ENCODE measurements at places on chromosomes 16 and 17.

GRCh38 chr16:27325736-27326135 lies 12.0 kb downstream of the IL4R start:
- DNase-seq, result no peak

DNA sequence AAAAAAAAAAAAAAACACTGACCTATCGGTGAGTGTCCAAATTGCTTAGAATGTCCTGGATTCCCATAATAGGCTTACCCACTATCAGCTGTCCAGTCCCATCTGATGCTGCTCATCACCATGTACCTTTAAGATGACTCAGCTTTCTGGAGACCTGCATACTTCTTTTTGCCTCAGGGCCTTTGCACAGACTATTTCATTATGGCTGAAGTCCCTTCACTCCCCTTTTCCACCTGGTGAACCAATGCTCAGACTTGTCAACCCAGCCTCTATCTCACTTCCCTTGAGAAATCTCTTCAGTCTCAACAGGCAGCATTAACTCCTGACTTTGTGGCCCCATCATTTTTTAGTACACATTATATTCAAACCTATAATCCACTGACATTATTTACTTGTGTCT lies 29.7 kb upstream of the NUDT7 start:
- DNase-seq, result no peak

- no peak for DNase-seq
Observed at GRCh38 chr16:79597277-79598062, 3.1 kb downstream of the MAF start.

DNA sequence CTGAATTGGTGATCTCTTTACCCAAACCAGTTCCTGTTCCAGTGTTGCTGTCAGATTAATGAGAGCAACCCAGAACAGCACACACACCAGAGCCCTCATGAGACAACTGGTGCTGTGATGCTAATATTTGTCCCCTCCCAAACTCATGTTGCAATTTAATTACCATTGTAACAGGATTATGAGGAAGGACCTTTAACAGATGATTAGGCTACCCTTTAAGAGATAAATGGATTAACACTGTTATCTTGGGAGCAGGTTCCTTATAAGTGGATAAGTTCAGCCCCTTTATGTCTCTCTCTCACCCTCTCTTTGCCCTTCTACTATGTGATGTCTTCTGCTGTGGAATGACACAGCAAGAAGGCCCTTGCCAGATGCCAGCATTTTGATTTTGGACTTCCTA lies 1.1 kb upstream of the CCDC182 start:
- no peak for DNase-seq

- DNase-seq, result no peak
Observed at GRCh38 chr16:81519301-81520150, 74.9 kb downstream of the CMIP start.

GRCh38 chr16:10345629-10346028 lies 40.2 kb upstream of the ATF7IP2 start:
- no peak for DNase-seq
